Mesenchymal stem cell (in vitro differentiated cells and primary cell): ENCODE measurements at places on chromosomes 16 and 17.

GRCh38 chr17:43399839-43400328 is 1.1 kb downstream of the ARL4D start:
- H3K27me3 ChIP-seq: no peaks in the 10 kb centered on the region
- no peak overlapping the region for H3K27ac ChIP-seq

- no peak overlapping the region for H3K4me3 ChIP-seq
- no peak overlapping the region for H3K27ac ChIP-seq
- H3K27me3 ChIP-seq: no peaks in the 10 kb centered on the region
- no peak for DNase-seq
- no peaks in the 10 kb centered on the region for H3K36me3 ChIP-seq
Measured at GRCh38 chr17:12438813-12439586, 226.7 kb upstream of the MYOCD start.

DNA sequence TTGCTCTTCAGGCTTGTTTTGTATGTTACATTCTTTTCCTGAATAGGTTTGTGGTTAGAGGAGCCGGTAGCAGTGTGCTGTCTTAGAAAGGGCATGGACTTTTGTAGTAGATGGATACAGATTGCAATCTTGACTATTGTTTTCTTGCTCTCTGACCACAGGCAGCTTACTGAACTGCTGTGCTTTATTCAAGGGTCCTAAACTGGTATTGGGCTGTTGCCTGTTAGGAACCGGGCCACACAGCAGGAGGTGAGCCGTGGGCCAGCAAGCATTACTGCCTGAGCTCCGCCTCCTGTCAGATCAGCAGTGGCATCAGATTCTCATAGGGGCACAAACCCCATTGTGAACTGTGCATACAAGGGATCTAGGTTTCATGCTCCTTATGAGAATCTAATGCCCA is 373.9 kb downstream of the CPPED1 start:
- no peak overlapping the region for H3K4me3 ChIP-seq
- H3K4me1 ChIP-seq: peaks cover 13% of the 10 kb centered on the region
- H3K27ac ChIP-seq: no peak overlapping the region
- no peaks in the 10 kb centered on the region for H3K36me3 ChIP-seq
- no peak for DNase-seq

GRCh38 chr17:77610972-77611521 is 347.5 kb upstream of the TNRC6C start:
- no peak overlapping the region for H3K4me3 ChIP-seq
- H3K27me3 ChIP-seq: peaks cover 26% of the 10 kb centered on the region
- no peaks in the 10 kb centered on the region for H3K36me3 ChIP-seq
- H3K4me1 ChIP-seq: no peaks in the 10 kb centered on the region
- no peak for DNase-seq

- H3K27me3 ChIP-seq: no peaks in the 10 kb centered on the region
- H3K36me3 ChIP-seq: no peaks in the 10 kb centered on the region
- peak; percentile 78 for DNase-seq
- no peak overlapping the region for H3K27ac ChIP-seq
Measured at GRCh38 chr17:2050300-2051060, 4.4 kb upstream of the HIC1 start.

DNA sequence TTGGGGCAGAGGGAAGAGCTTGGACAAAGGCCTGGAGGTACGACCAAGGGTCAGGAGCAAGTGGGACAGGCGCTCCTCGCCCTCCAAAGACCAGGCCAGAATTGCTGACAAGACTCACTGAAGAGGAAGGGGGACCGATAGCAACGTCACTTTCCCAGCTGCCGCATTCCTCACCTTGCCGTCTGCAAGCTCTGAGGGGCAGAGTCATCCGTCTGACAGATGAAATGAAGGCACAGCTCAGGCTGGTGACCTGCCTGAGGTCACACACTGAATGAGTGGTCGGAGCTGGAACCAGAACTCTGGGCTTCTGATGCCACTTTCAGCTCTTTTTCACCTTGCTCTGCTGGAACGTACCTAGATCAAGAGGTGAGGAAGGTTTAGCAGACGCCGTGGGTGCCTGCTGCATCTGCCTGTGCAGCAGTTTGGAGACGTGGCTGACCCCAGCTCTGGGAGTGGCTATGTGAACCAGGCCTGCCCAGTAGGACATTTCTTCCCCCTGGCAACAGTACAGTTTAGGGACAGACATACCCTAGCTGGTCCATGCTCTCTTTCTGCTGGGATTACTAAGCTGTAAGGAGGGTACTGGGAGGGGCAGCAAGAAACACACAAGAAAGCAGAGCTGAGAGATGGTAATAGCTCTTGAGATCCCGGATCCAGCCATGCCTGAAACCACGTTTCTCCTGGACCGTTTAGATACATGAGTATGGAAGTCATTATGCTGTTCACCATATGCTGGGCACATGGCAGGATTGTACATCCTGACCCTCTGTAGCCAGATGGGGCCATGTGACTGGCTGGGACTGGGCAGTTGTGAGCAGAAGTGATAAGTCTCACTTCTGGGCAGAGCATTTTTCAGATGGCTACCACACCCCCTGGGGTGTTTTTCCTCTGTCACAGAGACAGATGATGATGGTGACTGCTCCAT is 50.9 kb downstream of the IL21R start:
- no peak overlapping the region for H3K27ac ChIP-seq
- H3K4me3 ChIP-seq: no peak overlapping the region
- no peaks in the 10 kb centered on the region for H3K36me3 ChIP-seq
- peaks cover 20% of the 10 kb centered on the region for H3K4me1 ChIP-seq

DNA sequence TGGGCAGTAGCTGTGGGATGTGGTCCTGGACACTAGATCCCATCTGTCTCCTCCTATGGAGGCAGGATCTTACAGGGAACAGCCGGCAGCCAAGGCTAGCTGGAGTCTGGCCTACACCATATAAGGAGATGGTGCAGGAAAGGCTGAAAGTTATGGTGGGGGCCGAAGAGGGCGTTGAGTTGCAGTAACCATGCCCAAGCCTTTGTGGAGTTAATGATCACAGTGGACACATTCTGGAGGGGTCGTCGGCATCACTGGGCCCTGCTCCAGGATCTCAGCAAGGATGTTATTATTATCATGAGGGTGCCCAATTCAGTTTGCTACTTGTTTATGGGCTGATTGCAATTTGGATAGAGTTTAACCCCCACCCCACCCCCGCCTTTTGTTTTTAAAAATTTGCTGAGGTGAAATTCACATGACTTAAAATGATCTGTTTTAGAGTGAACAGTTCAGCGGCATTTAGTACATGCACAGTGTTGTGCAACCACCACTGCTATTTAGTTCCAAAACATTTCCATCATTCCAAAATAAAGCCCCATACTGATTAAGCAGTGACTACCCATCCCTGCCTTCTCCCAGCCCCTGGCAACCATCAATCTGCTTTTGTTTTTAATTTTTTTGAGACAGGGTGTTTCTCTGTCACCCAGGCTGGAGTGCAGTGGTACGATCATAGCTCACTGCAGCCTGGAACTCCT is 184.3 kb upstream of the CACNG3 start:
- no peak overlapping the region for H3K27ac ChIP-seq
- no peak for DNase-seq
- no peak overlapping the region for H3K4me3 ChIP-seq

DNA sequence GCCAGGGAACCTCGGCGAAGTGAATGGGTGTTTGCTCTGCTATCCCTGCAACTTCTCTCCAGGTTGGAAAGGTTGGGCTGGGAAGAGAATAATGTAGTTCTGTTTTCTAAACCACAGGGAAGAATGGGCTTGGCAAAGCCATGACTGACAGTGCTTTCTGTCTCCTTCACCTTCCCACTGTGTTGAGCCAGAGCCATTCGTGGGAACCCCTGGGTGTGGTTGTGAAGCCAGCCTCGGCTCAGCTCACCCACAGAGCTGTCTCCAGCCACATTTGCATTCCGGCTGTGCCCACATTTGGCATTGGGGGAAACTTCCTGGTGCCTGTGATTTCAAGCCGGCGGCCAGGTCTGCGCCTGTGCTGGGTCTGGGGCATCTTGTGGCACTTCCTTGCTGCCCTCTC is 39.9 kb downstream of the BAIAP2 start:
- H3K36me3 ChIP-seq: no peaks in the 10 kb centered on the region
- H3K27me3 ChIP-seq: no peaks in the 10 kb centered on the region
- H3K4me1 ChIP-seq: peaks cover 27% of the 10 kb centered on the region
- no peak for DNase-seq
- H3K27ac ChIP-seq: no peak overlapping the region

GRCh38 chr17:47806026-47806912 is 15.3 kb downstream of the OSBPL7 start:
- no peak for DNase-seq
- peaks cover 29% of the 10 kb centered on the region for H3K36me3 ChIP-seq
- H3K27ac ChIP-seq: no peak overlapping the region

GRCh38 chr16:52964290-52964689 is 88.4 kb downstream of the CHD9NB start:
- H3K4me3 ChIP-seq: no peak overlapping the region
- H3K36me3 ChIP-seq: no peaks in the 10 kb centered on the region
- DNase-seq: no peak
- H3K27ac ChIP-seq: no peak overlapping the region
- H3K27me3 ChIP-seq: no peaks in the 10 kb centered on the region

- no peak overlapping the region for H3K4me3 ChIP-seq
- H3K27ac ChIP-seq: no peak overlapping the region
- peaks cover 16% of the 10 kb centered on the region for H3K4me1 ChIP-seq
- peaks cover 33% of the 10 kb centered on the region for H3K36me3 ChIP-seq
Measured at GRCh38 chr16:24975428-24975889, 39.7 kb downstream of the ARHGAP17 start.

- H3K4me3 ChIP-seq: no peak overlapping the region
- peaks cover 27% of the 10 kb centered on the region for H3K4me1 ChIP-seq
- H3K36me3 ChIP-seq: peaks cover 10% of the 10 kb centered on the region
- no peak for DNase-seq
- no peak overlapping the region for H3K27ac ChIP-seq
- no peaks in the 10 kb centered on the region for H3K27me3 ChIP-seq
Measured at GRCh38 chr16:85595812-85596502, 17.2 kb upstream of the GSE1 start.
